ENCODE measurements at places on chromosomes 7 and 10.

DNA sequence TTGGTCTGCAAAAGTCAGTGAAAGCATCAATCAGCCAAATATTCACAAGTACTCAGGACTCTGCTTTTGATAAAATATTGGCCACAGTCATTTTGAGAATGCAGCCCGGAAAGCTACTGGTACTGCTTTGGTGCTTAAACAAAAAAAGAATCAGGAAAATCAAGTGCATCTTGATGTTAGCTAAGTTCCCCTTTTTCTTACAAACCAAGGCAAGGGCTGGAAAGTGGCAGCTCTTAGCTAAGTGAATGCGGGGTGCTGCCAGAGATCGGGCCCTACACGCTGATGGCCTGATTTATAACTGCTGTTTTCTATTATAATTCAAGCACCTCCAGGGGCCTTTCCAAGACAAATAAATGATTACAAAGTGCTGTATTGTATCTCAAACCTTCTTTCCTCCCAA is 136.8 kb upstream of the MGMT start:
- no peak for DNase-seq

DNA sequence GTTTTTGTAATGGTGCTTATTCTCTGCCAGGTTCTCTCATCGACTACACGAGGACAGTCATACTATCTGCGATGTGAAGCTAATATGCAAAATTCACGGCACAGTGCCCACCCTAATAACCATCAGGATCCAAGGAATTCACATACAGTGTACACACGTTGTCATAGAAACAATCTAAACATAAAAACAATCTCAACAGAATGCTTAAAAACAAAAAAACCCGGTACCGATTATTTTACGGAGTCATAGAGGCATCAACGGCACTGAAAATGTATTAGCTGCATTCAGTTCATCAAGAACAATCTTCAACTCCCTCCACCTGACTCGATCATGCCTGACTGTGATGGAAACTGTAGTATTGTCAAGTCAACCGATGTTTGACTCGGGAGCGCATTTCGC is 628 bp downstream of the MRPS33 start:
- no peak for DNase-seq

DNA sequence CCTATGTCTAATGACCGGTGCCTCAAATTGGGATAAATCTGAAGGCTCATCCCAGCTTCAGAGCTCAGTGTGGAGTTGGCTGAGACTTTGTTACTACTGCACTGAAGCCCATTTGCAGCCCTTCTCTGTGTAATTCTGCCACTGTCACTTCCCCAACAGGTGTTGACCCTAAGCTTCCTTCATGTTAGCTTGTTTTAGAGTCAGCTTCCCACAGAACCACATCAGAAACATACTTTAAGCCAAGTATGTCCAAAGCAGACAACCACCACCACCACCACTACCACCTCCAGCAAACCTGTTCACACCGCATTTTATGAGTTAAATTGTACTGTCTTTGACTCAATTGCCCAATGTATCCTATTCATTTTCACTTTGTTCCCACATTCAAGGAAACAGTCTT is 25.2 kb upstream of the GNAT3 start:
- no peak for DNase-seq

DNA sequence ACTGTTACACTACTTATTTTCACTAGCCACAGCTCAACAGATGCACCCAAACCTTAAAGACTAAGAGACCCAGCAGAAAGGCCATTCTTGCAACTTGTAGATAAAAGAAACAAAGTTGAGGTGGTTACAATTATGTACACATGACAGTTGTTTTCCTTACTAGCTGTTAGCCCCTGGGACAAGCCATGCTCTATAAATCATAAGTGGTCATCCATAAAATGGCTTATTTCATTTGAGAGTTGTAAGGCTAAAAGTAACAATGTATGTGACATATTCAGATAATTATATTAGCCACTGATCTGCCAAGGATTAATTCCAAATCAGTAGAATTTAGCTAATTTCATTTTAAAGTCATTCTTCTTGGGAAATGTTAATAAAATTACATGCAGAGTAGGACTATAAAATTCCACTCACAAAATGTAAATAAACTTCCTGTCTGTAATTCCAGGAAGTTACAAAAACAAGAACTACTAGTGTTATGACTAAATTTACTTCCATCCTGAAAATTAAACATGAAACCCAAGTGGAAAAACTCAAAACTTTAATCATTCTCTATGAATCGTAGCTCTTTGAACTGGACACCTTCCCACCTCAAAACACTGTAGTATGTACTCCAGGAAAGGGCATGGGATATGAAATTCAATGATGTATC is 13.3 kb downstream of the SLC37A3 start:
- DNase-seq: no peak

GRCh38 chr10:63646491-63646890 is 125.3 kb downstream of the REEP3 start:
- no peak for DNase-seq

- no peak for DNase-seq
Observed at GRCh38 chr10:129055986-129056385, 411.1 kb upstream of the MGMT start.

DNA sequence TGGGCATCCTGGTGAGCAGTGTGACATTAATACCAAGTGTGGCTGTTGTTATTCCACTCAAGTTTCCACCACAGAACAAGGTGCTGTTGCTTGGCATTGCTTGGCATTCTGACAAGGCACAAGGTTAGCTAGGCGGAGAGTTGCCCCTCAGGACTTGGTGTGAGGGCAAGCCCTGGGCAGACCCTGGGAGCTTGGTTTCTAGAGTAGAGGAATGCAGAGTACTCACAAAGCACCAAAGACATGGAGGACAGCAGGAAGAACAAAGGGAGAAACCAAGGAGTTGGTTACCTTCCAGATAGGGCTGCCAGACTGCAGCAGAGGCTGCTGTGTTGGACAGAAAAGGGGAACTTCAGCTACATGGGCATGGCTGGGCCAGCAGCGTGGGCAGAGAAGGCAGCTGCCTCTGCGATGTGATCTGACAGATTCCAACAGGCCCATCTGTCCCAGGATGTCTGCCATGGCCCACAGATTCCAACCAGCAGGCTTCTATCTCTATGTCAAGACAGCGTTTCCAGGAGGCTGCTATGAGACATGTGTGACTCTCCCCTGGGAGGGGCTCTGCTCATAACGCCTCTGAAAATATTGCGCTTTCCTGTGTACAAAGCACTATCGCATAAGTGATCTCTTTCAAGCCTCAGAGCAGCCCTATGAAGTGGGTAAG is 1.8 kb downstream of the GOLGA7B start:
- no peak for DNase-seq
